ENCODE measurements at places on chromosomes 4 and X. TPM values are rescaled to one million over a fixed set of nuclear protein-coding genes. Genes with fewer than 3 reads are reported as not detected.

FAM236D gene
- total RNA-seq = not detected

- DNase-seq = no peak
Measured at GRCh38 chr4:154160519-154161301, 330.9 kb downstream of the DCHS2 start.

- no peak for DNase-seq
Measured at GRCh38 chrX:124282580-124282979, 49.9 kb upstream of the TEX13D start.

LONRF3 gene
- 12.2 TPM for total RNA-seq

DNA sequence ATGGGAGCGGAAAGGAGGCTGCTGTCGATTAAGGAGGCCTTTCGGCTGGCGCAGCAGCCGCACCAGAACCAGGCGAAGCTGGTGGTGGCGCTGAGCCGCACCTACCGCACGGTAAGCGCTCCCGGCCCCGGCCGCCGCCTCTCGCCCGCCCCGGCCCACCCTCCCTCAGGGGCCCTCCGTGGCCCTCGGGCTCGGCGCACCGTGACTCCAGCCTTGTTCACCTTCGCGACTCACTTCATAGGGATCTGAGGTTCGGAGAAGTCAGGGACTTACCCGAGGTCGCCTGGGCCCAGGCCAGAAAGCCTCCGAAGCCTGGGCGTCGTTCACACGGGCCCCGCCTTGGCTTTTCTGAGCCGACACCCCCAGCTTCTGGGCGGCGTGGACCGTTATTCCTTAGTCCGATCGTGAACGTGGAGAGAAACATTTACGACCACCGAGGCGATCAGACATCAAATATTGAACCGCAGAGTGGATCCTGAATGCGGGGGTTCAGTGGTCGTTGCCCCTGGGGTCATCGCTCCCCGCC, 362 bp downstream of the NCAPG start:
- DNase-seq = no peak

- no peak for DNase-seq
Measured at GRCh38 chrX:115232933-115233496, 881 bp downstream of the LRCH2 start.

DNA sequence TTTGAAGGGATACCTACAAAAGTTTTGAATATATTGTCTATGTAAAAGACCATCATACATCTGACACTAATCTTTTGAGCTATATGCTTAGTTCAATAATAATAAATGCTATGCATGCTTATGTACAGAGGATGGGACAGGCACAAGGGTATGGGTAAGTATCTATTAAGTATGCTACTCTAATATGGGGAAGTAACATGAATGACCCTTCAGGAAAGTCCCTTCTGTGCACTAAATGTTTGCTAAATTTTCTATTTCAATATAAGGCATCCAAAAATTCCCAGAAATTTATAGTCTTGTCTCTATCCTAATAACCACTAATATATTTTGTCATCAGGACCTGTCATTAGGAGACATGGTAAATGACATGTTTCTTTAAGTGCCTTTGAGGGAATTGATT, 19.0 kb downstream of the ATP8A1 start:
- no peak for DNase-seq

- no peak for DNase-seq
Measured at GRCh38 chr4:22692736-22693135, at the start of gene GBA3. Gene GBA3 (plus strand): TSS chr4:22692937.

- no peak for DNase-seq
Measured at GRCh38 chrX:97308171-97308570, 424.5 kb downstream of the RPA4 start.

MAGEB1 gene
- total RNA-seq = not detected

- DNase-seq = no peak
Measured at GRCh38 chr4:53688186-53688790, 97.0 kb upstream of the LNX1 start.

GRCh38 chr4:139819082-139819481, 153.5 kb downstream of the MGST2 start:
- no peak for DNase-seq

TLR1 gene
- total RNA-seq = 15.7 TPM

DNA sequence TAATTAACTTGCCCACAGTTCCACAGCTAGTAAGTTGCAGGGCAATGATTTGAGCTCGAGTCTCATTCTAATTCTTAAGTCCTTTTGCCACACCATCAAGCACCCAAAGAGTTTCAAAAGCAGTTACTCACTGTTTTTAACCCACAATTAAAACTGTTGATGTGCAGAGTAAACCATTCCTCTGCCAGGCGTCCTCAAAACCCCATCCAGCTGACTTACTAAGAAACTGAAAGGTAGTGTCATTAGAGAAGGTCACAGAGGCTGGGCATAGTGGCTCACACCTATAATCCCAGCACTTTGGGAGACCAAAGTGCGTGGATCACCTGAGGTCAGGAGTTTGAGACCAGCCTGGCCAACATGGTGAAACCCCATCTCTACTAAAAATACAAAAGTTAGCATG, 121.7 kb downstream of the CHIC2 start:
- no peak for DNase-seq

DNA sequence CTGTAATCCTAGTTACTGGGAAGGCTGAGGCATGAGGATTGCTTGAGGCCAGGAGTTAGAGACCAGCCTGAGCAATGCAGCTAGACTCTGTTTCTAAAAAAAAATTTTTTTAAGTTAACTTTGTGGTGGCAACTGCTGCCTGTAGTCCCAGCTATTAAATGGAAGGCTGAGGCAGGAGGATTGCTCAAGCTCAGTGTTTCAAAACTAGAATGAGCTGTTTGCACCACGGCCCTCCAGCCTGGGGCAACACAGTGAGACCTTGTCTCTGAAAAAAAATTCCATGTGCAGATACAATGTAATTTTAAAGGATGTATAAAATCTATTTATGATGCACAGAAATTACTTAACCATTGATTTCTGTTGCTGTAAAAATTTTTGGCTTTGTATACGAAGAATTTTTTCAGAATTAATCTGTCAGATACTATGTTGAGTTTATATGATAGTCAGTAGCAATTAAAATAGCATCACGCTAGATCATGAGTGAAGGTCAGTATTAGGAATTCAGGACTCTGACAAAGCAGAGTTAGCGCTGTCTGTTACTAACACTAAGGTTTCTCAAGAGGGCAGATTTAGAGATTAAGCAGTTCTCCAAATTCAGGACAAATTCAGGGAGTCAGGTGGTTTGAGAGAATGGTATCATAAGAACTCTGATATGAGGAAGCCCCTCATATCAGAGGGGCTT, 8.3 kb upstream of the AGA start:
- DNase-seq = no peak

- no peak for DNase-seq
Measured at GRCh38 chr4:52368895-52369294, 290.2 kb downstream of the USP46 start.

DNA sequence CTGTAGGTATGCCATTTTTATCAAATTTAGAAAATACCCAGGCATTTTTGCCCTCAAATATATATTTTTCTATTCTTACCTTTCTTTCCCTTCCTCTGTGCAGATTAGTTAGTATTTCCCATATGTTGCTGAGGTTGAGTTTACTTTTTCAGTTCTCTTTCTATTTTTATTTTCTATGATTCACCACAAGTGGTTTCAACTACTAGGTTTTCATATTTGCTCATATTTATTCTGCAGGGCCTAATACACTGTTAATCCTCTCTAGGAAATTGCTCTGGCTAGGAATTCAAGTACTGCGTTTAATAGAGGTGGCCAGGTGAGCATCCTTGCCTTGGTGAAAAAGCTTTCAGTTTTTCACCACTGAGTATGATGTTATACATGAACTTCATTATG, 1535.3 kb upstream of the PCDH10 start:
- no peak for DNase-seq

CORIN gene
- total RNA-seq = 0.42 TPM
